Stimulated activated CD4-positive, alpha-beta T cell treated with anti-CD3 and anti-CD28 coated beads, TNF-alpha, amount 100 ng/mL, for 48 hours (primary cell): ENCODE measurements at places on chromosomes 1 and 21.

- DNase-seq = no peak
Observed at GRCh38 chr1:1918901-1919303, at the start of gene TMEM52. TMEM52 (minus strand) TSS chr1:1919279; CDS start chr1:1919265, 14 bp downstream.

DNA sequence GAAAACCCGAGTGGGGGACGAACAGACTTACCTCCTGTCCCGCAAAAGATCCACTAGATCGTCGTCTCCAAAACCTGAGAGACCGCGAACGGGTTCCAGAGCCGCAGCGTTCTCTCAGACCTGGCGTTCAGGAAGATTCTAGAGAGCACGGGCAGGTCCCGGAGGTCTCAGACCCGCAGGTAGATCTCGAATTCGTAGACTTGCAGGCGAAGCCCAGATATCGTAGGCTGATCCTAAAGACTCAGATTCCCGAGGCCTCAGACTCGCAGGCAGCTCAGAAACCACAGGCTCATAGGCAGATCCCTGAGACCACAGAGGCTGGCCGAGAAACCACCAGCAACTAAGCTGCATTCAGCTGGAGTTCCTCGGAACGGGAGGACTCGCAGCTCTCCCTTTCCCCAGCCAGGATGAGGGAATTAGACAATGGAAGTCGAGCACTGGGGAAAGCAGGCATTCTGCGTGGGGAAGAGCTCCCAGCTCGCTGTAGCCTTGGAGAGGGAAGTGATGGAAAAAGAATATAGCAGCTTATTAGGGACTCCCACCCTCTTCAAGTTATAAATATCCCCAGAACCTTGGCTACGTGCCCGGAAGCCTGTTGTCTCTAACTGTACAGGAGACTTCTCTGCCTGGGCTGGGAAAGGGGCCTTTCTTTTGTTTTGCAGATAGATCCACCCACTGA is at the start of gene ZNF436:
TSS of gene ZNF436 (minus strand) at position 502 of the 679 bp plus-strand sequence. CDS start 1,831 bp downstream, outside the sequence.
- no peak for DNase-seq

DNA sequence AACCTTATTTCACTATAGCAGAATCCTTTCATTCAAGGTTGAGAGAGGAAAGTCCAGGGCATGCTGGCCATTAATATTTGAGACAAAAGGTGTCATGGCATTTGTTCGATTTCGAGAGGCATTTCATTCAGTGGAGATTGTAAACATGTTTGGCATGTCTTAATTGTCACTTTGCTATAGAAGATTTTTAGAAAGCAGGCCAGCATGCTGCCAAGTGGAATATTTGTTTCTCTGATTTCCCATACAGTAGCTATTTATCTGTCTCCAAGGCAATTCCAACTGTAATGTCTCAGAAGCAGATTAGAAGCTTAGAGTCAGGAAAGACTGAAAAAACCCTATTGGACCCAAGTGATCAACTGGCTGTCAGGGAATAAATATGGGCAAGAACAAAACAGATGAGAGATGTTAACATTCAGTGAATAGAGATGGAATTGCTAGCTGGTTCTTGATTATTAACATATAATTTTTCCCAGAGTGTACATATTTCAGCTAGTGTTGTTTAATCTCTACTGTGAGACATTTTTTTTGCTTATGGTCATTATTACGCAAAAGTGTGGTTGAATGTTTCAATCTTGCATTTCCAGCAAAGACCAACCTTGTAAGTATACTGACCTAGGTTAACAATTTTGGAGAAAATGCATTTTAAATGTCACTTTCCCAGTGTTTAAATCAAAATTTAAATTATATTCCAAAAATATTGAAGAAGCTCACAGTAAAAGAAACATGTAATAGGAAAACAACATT is 174.6 kb downstream of the KCNK2 start:
- DNase-seq = no peak

- DNase-seq = no peak
Observed at GRCh38 chr1:230279583-230279945, 146.6 kb downstream of the PGBD5 start.

DNA sequence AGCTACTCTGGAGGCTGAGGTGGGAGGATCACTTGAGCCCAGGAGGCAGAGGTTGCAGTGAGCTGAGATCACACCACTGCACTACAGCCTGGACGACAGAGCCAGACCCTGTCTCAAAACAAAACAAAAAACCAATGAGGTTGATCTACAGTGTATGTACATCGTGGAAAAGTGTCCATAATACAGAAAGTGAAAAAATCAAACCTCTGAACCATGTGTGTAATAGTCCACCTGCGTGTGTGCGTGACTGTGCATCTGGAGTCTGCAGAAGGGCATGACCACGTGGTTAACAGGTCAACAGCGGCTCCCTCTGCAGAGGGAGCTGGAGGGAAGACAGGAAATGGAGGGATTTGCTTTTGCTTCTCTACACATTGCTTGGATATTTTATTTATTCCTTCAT is 32.4 kb upstream of the ENO1 start:
- no peak for DNase-seq

DNA sequence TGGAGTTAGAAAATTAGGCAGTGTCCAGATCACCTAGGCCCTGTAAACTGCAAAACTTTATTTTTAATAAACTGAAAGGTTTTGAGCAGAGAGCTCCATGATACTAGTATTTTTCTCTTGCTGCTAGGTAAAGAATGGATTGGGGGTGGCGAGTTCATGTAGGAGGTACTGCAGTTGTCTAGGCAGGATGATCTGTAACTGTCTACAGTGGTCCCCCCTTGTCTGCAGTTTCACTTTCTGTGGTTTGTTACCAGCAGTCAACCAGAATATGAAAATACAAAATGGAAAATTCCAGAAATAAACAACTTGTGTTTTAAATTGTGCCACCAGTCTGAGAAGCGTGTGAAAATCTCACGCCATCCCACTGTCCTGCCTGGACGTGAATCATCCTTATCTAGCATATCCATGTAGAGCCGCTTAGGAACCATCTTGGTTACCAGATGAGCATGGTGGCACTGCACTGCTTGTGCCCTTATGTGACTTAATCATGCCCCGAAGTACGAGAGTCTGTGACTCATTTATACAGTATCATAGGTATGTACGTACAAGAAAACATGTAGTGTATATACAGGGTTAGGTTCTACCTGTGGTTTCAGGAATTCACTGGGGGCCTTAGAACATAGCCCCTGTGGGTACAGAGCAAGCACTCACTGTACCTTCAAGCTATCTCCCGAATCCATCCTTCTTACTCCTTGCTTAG is 94.2 kb downstream of the AHCTF1 start:
- no peak for DNase-seq

- no peak for DNase-seq
Observed at GRCh38 chr1:214493126-214493796, 58.1 kb downstream of the PTPN14 start.

GRCh38 chr1:55212349-55213150 is 2.6 kb downstream of the USP24 start:
- DNase-seq = no peak

DNA sequence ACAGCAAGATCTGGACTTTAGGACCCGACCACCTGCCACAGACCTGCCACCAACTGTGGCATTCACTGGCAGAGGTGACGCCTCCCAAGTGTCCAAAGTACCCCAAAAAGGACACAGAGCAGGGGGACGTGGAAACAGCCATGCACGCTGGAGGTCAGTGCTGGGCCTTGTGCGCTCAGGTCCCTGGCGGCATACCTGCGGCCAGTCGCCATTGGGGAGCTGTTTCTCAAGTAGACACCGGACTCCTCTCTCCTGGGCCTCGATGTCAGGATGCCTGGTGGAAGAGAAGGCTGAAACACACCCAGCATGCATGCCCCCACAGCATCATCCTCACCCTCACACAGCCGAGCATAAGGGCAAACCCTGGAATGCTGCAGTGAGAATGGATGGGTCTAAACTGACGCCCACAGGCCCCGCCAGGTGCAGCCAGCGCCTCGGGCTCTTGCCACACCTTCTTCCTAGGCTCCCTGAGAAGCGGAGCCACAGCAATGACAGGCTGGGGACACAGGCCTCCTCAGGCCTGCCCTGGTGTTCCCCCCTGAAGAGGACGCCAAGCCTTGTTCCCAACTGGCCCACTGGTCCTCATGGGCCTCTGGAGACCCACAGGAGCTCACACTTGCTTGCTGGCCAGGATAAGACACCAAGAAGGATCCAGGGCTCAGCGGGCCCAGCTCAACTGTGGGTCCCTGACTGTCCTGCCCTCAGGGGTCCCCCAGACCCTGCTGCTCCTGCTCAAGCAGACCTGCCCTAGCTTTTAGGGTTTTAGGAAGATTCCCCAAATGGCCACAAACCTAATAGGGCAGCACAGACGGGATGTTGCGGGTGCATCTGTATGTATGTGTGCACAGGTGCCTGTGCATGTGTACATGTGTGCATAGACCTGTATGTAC is 7.7 kb upstream of the SPATC1L start:
- DNase-seq = no peak

DNA sequence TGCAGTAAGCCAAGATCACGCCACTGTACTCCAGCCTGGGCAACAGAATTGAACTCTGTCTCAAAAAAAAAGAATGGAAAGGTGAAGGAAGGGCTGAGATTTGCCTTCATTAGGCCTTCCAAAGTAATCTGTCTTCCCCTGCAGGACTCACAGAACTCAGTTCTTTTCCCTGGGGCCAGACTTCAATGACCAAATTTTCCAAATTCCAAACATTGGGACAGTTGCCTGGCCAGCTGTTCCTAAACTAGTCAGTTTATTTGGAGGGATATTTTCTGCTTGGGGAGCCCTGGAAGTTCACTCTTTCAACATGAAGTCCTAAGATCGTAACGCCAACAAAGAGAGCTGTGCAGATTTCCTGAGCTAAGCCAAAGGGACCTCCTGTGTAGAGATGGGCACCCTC is 5.4 kb upstream of the DEDD start:
- no peak for DNase-seq

DNA sequence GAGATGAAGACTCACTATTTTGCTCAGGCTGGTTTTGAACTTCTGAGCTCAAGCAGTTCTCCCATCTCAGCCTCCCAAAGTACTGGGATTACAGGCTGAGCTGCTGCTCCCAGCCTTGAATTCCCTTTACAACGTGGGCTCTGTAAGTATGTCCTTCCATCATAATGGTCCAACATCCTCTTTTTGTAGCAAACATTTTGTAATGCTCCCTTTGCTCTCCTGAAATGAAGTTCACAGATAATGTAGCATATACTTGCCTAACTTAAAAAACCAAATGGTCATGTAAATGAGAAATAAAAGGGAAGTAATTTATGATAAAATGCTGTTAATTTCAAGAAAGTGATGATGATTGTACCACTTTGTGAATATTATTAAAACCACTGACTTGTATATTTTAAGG is 30.5 kb upstream of the THEM4 start:
- DNase-seq = no peak

GRCh38 chr1:35726450-35727433 is 8.1 kb upstream of the C1orf216 start:
- DNase-seq = no peak

DNA sequence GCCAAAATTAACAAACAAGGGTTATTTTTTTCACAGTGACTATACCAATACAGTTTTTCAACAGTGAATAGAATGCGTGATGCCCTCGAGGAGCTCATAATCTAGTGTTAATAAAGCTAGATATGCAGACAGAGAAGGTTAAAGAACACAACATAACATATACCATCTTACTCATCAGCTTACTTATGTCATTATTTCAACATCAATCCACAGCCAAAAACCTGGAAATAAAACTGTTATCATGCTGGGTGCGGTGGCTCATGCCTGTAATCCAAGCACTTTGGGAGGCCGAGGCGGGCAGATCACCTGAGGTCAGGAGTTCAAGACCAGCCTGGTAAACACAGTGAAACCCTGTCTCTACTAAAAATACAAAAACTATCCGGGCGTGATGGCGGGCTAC is 6.1 kb downstream of the STX6 start:
- no peak for DNase-seq

DNA sequence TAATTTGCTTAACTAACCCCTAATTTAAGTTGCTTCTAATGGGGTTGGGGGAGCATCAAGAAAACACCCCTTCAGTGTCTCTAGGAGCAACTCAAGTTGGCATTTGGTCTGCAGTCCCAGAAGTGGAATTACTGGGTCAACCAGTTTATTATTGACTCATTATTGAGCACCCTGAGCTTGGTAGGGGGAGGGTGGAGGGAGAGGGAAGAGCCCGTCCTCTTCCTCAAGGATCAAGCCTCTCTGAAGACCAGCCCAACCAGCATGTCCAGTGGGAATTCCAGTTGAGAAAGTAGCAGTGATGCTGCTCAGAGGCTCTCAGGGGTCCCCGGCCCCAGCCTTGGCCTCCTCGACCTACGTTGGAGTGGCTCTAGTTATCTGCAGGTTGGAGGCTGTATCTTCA is 2.1 kb upstream of the PLA2G2F start:
- no peak for DNase-seq

- no peak for DNase-seq
Observed at GRCh38 chr1:164863056-164863455, 304.1 kb downstream of the PBX1 start.

- DNase-seq = no peak
Observed at GRCh38 chr1:12546771-12547585, 71.0 kb downstream of the DHRS3 start.

GRCh38 chr21:45873418-45873817 is 108.2 kb upstream of the COL6A1 start:
- DNase-seq = no peak

- DNase-seq = no peak
Observed at GRCh38 chr21:32994305-32994704, 31.4 kb upstream of the OLIG2 start.

DNA sequence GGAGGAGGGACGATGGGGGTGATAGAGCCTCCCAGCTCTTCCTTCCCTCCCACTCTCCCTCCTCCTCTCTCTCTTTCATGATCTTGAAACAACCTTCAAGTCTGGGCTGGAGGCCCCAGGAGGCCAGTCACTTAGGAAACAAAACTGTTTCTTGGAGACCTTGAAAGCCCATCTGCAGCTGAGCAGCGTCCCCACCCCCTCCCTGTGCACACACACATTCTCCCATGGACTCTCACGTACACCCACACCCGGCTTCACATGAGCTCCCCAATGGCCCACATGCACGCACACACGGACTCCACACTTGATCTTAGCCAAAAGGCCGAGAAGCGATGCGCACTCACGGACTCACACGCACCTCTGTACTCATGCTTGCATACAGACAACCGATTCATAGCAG is 3.2 kb upstream of the ATP1A2 start:
- DNase-seq = no peak

DNA sequence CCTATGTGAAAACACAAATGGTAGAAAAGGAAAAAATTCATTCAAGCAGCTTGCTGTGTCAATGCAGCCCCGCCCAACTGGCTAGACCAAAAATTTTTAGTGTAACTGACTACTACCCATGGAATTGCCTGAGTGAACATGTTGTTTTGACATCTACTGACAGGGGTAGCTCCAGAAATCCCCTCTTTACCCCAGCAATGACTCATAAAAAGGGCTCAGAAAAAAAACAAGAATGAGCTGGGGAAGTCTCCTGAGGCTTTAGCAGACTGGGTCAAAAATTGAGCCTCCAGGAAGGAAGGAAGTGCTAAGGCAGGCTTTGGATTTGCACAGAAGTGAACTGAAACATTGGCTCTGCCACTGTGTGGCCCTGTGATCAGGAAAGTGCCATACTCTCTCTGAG is 24.4 kb upstream of the FGGY start:
- no peak for DNase-seq

GRCh38 chr1:69929308-69930057 is 275.9 kb downstream of the LRRC40 start:
- DNase-seq = no peak

DNA sequence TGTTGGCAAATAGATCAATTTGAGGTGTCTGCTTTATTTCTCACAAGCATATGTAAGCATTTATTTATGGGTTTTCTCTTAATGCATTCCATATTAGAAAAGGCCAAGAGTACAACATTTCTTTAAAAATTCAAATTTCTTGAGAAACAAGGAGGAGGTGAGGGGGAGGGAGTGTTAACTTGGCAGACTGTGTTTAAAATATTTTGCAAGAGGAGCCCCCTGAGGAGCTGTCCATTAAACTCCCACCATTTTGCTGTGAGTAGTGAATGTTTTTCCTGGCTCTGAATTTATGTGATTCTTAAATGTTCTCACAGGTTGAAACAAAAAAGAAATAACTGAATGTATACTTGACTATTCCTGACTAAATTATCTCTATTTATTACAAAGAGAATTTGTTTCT is 363.8 kb downstream of the PTPRC start:
- no peak for DNase-seq
